OCI-LY7 (cell line): ENCODE measurements at places on chromosomes 12 and 14.

GRCh38 chr14:23627961-23628360, 8.2 kb upstream of the DHRS2 start:
- no peak for DNase-seq

GRCh38 chr14:69044296-69044695, 65.2 kb upstream of the ACTN1 start:
- no peak for DNase-seq

DNA sequence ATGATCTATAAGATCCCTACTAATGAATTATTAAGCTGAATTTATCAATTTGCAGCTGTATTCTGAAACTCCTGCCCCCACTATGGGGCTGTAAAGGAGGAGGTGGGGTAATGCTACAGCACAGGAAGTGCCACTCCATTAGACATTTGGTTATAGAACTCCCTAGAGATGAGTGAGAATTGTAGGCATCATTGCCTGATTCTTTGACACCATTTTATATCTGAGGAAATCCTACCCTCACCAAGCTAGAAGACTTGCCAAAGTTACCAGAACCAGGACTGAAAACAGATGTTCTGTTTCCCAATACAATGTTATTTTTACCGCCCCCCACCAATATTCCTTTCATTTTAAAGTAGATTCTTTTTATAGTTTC, 182.4 kb downstream of the EGLN3 start:
- no peak for DNase-seq

- no peak for DNase-seq
Measured at GRCh38 chr12:108704527-108704926, 26.8 kb downstream of the CORO1C start.

DNA sequence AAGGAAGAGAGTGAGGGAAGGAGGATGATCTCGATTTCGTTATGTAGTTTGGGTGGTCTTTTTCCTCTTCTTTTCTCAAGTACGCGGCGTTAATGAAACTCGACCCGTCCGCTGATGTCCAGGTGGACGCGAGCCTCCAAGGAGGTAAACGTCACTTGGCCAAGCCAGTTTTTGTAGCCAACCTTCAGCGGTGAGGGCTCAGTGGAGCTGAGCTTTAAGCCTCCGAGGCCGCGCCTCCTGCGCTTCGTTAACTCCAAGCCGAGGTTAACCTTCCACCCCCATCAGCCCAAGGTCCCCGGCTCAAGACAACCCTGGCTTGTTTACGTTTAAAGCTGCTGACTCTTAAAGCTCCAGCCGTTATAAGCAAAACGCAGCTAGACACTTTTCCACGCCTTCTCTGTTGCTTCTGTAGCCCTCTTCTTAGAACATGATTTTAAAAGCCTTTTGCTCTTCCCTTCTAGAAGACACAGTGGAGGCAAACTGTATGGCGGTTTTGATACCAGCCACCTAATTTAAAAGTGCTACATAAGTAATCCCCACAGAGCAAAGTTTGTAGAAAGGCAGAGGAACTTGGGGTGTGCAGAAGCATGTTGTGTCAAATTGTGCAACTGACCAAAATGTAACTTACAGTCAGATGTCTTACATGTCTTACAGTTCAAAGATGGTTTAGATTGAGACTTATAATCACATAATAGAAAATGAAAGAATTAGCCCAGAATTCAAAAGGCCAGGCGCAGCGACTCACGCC, 923 bp upstream of the ITPR2 start:
- DNase-seq = peak; percentile 85

- DNase-seq = no peak
Measured at GRCh38 chr12:114668151-114668885, 15.7 kb downstream of the TBX3 start.

- no peak for DNase-seq
Measured at GRCh38 chr14:90778571-90779255, 37.5 kb downstream of the TTC7B start.

- DNase-seq = no peak
Measured at GRCh38 chr14:103121846-103122584, 1.2 kb upstream of the TNFAIP2 start.

DNA sequence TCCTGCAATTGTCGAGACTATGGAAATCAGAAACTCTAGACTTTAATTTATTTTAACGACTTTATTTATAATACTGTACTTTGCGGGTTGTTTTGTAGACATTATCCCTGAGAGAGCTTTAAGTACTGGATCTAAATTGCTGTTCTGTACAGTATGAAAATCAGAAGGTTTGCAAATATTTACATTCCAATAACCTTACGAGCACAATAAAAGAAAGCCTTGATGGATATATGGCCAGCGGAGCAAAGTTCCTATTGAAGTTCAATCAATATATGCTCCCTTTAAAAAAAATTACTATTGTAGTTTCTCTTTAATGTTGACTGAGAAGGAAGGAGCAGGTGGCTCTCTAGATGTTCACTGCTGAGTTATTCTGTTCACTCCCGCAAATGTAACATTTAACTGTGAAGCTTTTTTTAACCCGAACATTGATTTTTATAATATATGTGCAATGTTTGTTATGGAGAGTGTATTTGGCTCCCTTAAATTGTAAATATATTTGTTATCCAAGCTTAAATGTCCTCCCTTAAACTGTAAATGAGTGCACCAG, 235.3 kb downstream of the PLCZ1 start:
- DNase-seq = no peak

DNA sequence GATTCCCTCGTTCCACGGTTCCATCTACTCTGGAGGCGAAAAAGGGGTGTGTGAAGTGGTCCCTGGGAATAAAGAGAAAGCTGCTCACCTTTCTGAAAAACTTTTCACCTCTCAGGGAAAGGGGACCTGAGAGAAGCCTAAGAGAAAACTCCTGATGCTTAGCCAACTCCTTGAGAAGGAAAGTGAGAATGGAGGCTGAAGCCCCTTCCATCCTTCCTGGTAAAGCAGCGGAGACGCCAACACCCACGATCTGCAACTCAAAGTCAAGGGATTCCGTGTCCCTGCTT, 110.0 kb downstream of the ARF6 start:
- no peak for DNase-seq

- DNase-seq = no peak
Measured at GRCh38 chr12:62717643-62718042, 217.3 kb downstream of the PPM1H start.

- no peak for DNase-seq
Measured at GRCh38 chr12:1360441-1361210, 233.8 kb downstream of the FBXL14 start.

- peak; percentile 7 for DNase-seq
Measured at GRCh38 chr14:64800000-64800399, 79.7 kb downstream of the SPTB start.

GRCh38 chr12:106137530-106138356, 1.0 kb downstream of the NUAK1 start:
- DNase-seq = no peak

DNA sequence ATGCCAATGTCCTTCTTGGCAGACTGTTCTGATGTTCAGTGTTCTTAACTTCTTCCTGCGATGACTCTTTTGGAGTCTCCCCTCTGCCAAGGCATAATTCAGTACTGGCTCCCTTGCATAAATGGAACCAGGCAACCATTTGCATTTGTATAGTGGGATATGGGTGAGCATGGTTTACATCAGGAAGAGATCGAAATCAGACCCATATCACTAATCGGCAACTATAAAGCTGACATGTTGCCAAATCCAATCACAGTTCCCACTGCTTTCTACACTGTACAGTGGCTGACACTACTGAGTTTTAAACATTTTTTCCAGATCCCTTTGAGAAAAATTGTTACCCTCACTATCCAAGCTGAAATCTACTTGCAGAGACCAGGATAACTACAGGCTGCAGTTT, 83.8 kb downstream of the KITLG start:
- DNase-seq = no peak

DNA sequence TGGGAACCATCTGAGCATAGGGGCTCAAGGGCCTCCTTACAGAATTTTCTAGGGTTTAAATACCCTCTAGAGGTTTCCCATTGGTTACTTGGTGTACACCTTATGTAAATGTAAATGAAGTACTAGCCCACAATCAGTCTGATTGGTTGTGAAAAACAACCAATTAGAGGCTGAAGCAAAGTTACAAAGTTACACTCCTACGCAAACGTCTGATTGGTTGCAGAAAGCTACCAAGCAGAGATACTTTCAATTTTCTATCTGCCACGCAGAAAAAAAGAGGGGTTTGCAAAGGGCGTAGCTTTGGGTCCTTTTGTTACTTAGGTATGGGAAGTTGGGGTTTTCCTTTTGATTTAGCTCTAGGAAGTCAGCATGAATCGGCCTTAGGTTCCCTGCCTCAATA, 1.8 kb upstream of the TMEM19 start:
- DNase-seq = no peak

GRCh38 chr14:24079491-24080141, 8.3 kb downstream of the CPNE6 start:
- DNase-seq = no peak

- no peak for DNase-seq
Measured at GRCh38 chr12:64860446-64860998, 36.1 kb downstream of the TBC1D30 start.

- DNase-seq = peak; percentile 79
Measured at GRCh38 chr12:118055144-118055557, 5.8 kb downstream of the WSB2 start.

- DNase-seq = no peak
Measured at GRCh38 chr14:68576031-68576430, 216.8 kb downstream of the ZFP36L1 start.

GRCh38 chr12:102480406-102480805, at the start of gene IGF1:
Gene IGF1 (minus strand): TSS chr12:102480563. CDS start chr12:102480381, 182 bp downstream.
- DNase-seq = no peak

DNA sequence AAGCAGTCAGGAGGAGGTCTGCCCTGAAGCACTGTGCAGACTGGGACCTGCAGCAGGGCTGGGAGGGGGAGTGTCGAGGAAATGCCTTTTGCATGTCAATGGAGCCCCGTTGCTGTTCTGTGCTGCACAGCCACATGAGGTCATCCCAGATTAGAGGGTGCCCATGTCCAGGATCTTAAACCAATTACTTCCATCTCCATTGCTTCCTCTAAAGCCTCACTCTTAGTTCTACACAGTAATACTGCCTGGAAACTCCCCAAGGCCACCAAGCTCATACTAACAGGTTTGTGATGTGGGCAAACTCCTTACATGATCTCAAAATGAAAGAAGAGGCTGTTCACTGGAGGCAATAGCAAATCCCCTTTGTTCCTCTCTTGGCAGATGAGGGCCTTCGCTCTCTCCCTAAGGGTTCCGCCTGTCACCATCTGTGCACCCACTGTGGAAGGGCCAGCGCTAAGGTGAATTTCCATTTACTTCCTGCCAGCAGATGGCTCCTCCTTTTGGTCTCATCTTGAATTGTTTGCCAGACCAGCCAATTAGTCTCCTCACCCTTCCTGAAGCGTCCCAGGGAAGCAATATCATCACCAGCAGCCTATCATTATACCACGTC, 35.4 kb upstream of the LTA4H start:
- peak; percentile 35 for DNase-seq

GRCh38 chr12:50569876-50570275, 65.1 kb downstream of the DIP2B start:
- DNase-seq = no peak

DNA sequence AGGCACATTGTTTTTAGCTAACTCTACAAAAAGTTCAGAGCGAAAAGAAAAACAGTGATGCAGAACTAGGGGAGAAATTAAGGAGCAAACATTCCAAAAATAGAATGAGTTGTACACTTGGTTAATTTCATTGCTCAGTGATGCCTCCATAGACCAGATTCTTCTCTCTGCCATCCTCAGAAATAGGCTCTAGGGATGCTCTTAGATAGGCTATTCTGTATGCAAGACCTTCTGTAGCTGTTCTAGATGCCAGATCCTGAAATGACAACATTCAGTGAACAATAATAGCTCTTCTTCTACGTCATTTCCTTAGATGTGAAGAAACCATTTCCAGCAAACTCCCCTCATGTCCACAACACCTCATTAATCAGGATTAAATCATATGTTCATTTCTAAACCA, 466.3 kb downstream of the DIO2 start:
- no peak for DNase-seq

DNA sequence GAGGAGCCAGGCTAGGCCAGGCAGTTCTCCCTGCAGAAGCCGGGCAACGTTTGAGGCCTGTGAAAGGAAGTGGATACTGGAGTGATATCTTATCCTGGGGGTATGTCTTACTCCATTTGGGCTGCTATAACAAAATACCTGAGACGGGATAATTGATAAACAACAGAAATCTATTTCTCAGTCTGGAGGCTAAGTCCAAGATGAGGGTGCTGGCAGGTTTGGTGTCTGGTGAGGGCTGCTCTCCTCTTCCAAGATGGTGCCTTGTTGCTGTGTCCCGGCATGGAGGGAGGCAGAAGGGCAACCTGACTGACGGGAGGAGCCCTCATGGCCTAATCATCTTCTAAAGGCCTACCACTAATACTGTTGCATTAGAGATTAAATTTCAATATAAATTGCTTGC, 15.7 kb upstream of the GALNT6 start:
- no peak for DNase-seq

GRCh38 chr14:59570122-59570521, 6.5 kb downstream of the CCDC175 start:
- no peak for DNase-seq

DNA sequence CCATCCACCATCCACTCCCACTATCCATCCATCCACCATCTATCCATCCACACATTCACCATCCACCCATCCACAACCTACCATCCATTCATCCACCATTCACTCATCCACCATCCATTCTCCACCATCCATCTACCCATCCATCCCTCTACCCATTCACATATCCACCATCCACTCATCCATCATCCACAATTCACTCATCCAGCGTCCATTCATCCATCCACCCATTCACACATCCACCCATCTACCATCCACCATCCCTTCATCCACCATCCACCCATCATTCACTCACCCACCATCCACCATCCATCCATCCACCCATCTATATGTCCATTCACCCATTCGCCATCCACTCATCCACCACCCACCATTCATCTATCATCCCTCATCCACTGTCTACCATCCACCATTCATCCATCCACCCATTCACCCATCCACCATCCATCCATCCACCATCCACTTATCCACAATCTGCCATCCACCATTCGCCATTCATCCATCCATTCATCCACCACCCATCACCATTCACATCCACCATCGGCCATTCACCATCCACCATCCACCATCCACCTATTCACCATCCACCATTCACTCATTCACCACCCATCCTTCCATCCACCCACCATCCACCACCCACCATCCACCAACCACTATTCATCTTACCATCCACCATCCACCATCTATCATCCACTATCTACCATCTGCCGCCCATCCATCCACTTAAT, 2.0 kb upstream of the AMN start:
- DNase-seq = no peak

DNA sequence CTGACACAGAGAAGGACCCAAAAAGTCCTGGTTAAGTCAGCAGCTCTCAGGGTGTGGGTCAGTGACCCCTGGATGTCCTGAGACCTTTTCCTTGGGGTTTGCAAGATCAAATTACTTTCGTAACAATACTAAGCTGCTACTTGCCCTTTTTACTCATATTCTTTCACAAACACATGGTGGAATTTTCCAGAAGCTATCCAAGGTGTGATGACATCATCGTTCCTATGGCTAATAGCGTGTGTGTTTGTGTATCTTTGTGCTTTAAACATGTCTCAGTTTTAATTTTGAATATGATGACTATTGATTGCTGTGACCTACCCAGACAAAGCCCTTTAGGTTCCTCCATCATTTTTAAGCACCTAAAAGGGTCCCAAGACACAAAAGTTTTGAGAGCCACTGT, 176.2 kb downstream of the PHETA1 start:
- no peak for DNase-seq
